ENCODE measurements at places on chromosomes 5 and 9.

DNA sequence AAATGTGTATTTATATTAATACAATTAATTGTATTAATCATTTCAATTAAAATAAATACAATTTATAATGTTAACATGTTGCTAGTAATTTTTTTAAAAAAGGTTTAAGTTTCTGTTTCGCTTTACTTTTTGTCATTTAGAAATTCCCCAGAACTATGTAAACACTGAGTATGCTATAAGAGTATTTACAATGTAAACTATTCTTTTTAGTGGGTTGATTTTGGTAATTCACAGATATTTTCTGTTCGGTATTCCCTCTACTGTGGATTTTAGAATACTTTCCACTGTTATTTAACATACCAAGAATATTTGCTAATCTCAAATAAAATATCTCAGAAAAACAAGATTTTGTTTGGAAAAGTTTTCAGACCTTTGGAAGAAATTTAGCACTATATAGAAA is 1564.4 kb downstream of the EFNA5 start:
- no peak for DNase-seq

GRCh38 chr5:64201996-64202395 is 36.4 kb downstream of the RNF180 start:
- no peak for DNase-seq

DNA sequence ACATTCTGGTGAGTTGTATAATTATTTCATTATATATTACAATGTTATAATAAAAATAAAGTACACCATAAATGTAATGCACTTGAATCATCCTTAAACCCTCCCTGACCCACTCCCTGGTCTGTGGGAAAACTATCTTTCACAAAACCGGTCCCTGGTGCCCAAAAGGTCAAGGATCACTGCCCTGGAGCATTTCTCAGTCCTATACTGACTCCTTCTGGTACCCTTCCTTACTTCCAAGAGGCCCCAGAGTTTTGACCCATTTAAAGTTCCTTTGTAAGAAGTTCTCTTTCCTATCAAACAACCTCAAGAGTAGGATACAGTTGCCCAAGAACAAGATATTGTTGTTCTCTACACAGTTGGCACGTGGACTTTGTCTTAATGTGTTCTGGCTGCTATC is 88.9 kb upstream of the TRPM3 start:
- no peak for DNase-seq

GRCh38 chr5:118195211-118195610 is 793.1 kb downstream of the DTWD2 start:
- DNase-seq = no peak

- no peak for DNase-seq
Measured at GRCh38 chr5:77778881-77779438, 2.8 kb upstream of the TBCA start.

- DNase-seq = no peak
Measured at GRCh38 chr5:147519380-147519779, 9.5 kb upstream of the DPYSL3 start.

DNA sequence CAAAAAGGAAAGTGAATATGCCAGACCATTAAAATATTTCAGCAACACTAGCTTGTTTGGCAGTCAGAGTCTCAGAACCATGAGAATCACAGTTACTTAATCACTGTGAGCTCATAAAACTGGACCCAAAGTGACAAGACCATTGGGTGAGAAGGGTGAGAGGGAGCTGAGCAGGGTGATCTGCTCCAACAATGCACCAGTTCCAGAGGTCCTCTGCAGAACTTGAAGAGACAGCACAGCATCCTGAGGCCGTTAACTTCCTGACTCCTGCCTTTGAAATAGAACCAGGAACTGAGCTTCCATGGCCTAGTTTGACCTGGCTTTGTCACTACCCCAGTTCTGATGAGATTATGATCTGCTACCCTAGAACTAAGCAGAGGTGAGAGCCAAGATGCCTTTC is 57.4 kb downstream of the NFIB start:
- no peak for DNase-seq

DNA sequence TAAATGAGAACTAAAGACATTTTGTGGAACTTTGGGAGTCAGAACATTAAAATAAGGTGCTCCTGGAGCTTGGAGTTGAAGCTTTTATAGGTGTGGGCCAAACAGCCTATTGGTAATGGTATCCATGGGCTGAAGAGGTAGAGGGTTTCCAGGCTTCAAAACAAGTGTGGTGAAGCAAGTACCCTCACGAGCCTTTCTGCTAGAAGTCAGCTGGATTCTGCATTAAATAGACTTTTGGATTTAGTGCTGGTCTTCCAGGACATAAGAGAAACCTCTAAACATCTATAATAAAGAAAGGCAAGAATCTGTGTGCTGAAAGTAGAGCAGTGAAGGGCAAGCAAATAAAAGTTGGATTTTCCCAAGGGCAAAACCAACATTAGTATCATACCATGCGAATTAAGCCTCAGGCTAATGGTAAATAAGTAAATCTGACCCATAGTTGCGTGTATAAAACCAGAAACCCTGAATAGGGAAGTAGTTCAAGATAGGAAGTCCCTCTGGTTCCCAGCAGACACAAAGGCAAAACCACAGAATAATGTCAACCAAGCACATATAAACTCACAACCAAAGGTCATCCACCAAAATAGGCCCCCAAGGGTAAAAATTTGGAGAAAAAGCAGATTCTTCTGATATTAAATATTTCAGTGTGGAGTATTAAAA is 306.3 kb downstream of the TLE4 start:
- no peak for DNase-seq

DNA sequence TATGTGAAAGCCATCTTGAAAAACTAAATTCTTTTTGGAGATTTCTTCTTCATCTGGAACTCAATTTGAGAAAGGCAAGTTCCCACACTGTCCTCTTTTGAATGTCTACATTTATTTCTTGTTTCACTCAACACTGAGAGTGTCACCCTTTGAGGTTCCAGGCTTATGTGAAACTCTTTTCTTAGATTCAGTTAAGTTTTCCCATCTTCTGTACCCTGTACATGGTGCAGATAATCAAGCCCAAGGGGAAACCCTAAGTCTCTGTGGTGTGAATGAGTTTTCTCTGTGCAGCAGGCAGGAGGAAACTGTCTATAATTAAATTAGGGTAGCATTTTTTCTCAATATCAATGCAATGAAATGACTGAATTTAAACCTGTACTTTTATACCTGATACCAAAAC is 72.3 kb upstream of the PRLR start:
- no peak for DNase-seq

GRCh38 chr5:168707716-168708695 is 128.8 kb upstream of the PANK3 start:
- no peak for DNase-seq

DNA sequence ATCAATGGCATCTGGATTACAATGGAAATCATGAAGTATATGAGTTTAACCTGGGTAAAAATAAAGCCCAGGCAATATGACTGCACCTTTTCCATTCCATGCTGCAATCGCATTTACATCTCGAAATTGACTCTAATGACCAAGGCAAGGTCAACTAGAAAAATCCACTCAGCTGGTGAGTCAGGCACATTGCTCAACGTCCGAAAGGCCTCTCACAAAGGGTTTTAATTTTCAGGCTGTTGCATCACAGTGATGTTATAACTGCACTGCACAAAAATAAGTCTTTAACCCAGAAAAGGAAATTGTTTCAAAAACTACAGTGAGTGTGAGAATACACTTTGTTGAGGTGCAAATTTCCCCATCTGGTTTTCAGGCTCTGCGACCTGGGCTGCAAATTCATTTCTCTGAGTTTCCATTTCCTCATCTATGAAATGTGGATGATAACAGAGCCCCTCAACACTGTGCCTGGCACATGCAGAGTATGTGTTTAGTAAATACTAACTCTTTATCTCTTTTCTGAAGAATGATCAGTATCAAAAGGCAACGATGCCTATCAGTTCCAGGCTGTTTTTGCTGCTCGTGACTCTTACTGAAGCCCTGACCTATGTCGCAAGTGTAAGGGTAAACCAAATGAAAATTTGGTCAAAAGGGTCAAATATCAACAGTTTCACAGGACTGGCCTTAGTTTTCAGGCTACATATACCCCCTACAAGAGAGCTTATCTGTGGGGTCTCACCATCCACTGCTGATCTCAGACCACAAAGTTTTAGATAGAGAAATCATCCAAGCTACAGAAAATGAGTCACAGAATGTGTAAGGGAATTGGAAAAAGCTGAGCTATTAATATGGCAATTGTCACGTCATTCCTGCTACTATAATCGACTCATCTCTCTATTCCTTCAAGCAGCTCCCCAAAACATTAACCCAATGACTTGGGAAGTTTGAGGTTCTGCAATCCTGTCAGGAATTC is 4.1 kb downstream of the NFIL3 start:
- no peak for DNase-seq

DNA sequence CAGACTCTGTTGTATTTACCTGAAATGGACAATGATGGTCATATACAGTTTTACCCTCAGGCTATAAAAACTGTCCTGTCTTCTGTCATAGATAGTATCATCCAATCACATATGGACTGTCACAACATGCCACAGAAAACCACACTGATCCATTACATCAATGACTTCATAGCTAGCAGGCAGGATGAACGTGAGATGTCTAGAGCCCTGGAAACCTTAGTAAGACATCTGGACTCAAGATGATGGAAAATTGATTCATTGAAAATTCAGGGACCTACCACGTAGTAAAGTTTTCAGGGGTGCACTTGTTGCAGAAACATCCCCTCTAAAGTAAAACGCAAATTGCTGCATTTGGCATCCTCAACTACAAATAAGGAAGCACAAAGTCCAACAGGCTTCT is 284.4 kb upstream of the RGMB start:
- no peak for DNase-seq

GRCh38 chr9:74275872-74276508 is 221.1 kb upstream of the RORB start:
- no peak for DNase-seq

DNA sequence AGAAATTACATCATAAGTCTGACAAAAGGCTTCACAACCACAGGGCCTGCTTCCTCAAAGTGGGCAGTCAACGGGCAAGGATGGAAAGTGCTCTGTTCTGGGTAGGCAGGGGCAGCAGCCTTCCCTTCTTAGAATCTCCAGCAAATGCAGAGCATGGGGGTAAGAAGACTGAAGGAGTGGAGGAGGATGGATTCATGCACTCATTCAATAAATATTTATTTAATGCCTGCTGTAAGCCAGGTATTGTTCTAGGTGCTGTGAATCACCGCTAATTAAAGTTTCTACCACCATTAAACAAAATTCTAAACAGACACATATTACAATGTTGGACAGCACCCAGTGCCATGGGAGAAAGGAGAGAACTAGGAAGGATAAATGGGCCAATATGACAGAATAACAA is 195.6 kb downstream of the ELAVL2 start:
- no peak for DNase-seq

- DNase-seq = no peak
Measured at GRCh38 chr9:98491231-98491651, 217.5 kb downstream of the GABBR2 start.

- no peak for DNase-seq
Measured at GRCh38 chr5:131550606-131551005, 84.4 kb downstream of the RAPGEF6 start.
